Keratinocyte (primary cell): ENCODE measurements at places on chromosomes 11 and 22. TPM values are rescaled to one million over a fixed set of nuclear protein-coding genes. Genes with fewer than 3 reads are reported as not detected.

DNA sequence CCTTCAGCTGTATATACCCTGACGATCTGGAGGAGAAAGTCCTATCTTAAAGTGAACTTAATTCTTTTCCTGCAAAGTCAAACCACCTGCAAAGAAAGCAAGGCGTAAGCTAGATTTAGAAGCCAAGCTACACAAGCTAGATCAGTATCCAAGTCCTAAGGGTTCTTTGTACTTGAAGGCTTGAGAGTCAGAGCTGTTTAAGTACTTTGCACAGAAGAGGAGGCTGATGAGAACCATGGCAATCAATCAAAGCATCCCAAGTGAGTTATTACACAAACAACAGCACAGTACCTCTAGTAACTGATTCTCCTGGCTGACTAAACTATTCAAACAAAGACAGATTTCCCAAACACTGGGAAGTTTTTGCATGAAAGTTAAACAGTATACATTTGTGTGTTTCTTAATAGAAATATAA lies 1.9 kb downstream of the CDON start:
- DNase-seq: no peak

GRCh38 chr11:118607401-118608359 lies at the start of gene PHLDB1:
PHLDB1 (plus strand) TSS chr11:118607615; CDS start chr11:118613837, 6,222 bp downstream.
- DNase-seq: no peak

DNA sequence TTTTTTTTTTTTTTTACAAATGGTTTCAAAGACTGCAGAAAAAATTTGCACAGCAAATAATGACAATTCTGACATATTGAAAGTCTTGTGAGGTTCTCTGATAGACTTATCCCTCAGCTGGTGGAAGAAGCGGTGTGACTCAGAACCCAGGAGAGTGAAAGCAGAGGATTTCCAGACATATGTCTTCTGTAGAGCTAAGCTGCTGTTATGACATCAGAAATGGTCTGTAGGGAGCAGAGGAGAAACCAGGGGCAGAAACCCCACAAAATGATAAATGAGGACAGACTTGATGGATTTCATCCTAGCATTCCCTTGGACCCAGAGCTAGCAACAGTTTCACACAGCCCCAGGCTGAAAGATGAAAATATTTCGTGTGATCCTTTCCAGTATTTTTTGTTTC lies 582.6 kb downstream of the METTL15 start:
- DNase-seq: no peak

- DNase-seq: no peak
Measured at GRCh38 chr11:62147545-62147944, 23.7 kb downstream of the INCENP start.

DNA sequence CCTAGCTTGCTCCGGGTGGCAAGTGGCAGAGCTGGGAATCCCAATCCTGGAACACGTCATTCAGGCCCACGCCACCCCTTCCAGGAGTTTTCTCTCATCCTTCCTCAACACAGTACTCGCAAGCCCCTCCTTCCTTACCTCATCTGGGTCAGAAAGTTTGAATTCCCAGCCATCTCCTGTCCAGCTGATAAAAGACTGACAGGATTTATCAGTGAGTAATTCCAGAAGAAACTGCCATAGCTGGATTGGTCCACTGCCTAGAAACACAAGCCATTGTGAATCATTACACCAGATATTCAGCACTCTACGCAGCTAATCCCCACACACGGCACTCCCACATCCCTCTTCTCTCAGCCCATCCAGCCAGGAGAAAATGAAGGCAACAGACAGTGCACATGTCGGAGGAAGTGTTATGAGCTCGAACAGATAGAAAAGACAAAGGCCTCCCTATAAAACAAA lies 124.0 kb downstream of the ETS1 start:
- DNase-seq: no peak

- DNase-seq: no peak
Measured at GRCh38 chr11:73761403-73761945, 600 bp upstream of the RAB6A start.

DNA sequence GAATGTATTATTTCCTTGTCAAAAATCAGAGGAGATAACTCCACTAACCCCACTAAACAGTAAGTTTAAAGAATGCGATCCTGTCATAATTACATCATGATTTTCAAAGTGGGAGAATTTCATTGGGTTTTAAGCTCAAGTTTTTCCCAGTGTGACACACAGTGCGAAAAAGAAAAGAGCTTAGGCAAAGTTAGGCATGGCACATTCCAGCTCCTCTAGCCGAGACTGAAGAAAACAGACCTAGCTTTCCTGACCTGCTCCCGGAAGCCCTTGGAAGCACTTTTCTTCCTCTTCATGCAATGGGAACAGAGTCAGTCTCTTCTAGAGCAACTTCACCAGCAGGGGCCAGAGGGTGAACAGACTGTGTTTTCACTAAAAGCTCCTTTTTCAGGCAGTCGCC lies 76.6 kb upstream of the AKIP1 start:
- no peak for DNase-seq

GRCh38 chr11:2963112-2963754 lies 28.9 kb downstream of the NAP1L4 start:
- no peak for DNase-seq

- DNase-seq: no peak
Measured at GRCh38 chr11:122246874-122247273, 130.9 kb upstream of the BLID start.

GRCh38 chr11:2815762-2816496 lies 69.6 kb downstream of the CDKN1C start:
- no peak for DNase-seq

GRCh38 chr11:3816673-3817072 lies 8.3 kb downstream of the PGAP2 start:
- no peak for DNase-seq

GRCh38 chr11:16169956-16170847 lies 186.1 kb downstream of the SOX6 start:
- DNase-seq: no peak

DNA sequence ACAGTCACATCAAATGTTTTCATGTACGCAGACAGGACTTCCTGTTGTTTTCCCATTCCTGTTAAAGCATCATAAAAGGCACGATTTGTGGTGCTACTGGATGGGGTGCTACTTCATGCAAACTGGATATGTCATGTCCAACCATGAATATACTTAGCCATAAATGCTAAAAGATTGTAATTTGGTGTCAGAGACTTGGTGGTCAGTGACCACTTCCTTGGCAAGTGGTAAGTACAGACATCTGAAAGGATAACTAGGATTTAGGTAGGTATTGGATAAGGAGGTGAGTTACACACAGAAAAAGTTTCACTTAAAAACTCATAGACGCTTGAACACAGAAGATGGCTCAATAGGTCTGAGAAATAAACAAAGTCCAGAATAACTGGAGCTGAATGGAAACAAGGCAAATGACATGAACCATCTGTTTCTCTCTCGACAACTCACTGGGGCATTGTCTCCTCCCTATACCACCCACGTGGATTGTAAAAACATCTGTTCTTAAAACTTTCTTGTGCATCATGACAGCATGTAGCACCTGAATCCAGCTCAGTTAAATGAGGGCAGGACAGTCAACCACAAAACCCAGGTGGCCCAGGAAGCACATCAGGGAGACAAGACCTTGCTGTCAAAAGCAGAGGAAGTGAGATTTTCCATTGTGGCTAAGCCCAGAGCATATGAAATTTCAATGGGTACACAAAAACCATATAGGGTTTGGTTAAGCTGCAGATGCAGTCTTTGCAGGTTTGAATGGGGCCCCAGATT lies 22.1 kb upstream of the IGLL5 start:
- no peak for DNase-seq

DNA sequence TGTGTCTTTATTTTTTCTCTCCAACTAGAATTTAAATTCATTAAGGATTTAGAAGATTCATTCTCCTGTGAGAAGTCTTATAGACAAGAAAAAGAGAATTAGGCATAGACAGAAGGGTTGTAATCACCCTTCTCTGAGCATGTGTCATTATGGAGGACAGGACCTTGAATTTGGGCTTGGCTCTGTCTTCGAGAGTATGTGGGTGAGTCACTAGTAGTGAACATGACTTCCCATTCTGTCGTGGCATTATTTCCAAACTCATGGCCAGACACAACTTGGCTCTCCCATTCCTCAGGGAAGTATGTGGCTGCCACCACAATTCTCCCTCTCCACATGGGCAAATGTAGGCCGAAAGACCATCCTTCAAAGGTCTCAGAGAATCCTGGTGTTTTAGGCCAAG lies 14.3 kb upstream of the ANKK1 start:
- DNase-seq: peak; percentile 45

- no peak for DNase-seq
Measured at GRCh38 chr22:49997932-49998717, 14.4 kb downstream of the IL17REL start.

GRCh38 chr11:83044958-83045712 lies 26.6 kb downstream of the RAB30 start:
- DNase-seq: no peak

GRCh38 chr22:20589614-20590476 lies 82.4 kb downstream of the MED15 start:
- DNase-seq: no peak

DNA sequence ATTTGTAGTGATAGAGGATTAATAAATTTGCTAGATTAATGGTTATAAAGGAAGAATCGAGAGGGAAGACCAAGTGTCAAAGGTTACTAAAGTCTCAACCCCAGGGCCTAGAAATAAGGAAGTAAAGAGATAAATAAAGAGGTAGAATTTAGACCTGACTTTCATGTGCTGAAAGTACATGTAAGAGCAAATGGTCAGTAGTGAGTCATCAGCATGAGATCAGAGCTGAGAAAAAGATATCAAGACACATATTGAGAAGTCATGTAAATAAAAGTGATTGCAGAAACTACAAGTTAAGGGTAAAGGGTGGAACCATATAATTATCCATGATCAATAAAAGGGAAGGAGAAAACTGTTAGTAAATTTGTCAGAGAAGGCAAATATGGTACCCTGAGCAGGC lies 1.4 kb upstream of the OR8B8 start:
- DNase-seq: no peak

DNA sequence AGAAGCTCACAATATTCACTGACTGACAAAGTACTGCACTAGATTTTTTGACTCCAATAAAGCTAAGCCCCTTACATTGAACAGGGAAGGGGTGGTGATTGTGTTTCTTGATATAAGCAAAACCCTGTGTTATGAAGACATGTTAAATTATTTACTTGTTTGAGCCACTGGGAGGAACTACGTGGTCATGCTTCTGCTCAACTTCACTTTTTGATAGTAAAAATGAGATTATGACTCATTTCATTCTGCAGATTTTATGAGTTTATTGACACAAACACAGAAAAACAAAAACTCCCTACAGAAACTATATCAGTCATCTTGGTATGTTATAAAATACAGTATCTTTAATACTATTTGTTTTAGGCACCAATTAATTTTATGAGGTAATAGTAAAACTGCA lies 124.7 kb downstream of the CADM1 start:
- DNase-seq: no peak

- DNase-seq: no peak
Measured at GRCh38 chr11:74370123-74370522, 28.1 kb downstream of the PGM2L1 start.

GRCh38 chr11:64253043-64253442 lies 1.7 kb downstream of the PLCB3 start:
- no peak for DNase-seq

- DNase-seq: no peak
Measured at GRCh38 chr11:13227676-13228255, 49.8 kb upstream of the BMAL1 start.

GRCh38 chr11:57406337-57406904 lies 16.0 kb upstream of the PRG2 start:
- DNase-seq: no peak

- DNase-seq: no peak
Measured at GRCh38 chr11:61362542-61362875, 335 bp downstream of the TMEM138 start.

DNA sequence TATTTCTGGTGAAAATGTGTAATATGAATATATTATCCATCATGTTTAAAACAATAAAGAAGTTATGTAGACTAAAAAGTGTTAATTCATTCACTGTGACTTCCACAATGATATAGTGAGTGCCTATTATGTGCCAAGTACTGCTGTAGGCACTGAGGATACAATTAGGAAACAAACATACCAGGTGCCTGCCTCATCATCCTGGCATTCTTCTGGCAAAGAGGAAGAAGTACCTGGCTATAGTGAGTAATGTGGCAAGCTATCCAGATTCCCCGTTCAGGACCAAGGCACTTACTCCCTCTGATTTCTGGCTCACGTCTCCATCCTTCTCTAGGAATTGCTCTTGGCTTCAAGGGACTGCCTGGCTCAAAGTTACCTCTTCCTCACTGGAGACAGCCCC lies 77.5 kb upstream of the CLMP start:
- peak; percentile 49 for DNase-seq

DNA sequence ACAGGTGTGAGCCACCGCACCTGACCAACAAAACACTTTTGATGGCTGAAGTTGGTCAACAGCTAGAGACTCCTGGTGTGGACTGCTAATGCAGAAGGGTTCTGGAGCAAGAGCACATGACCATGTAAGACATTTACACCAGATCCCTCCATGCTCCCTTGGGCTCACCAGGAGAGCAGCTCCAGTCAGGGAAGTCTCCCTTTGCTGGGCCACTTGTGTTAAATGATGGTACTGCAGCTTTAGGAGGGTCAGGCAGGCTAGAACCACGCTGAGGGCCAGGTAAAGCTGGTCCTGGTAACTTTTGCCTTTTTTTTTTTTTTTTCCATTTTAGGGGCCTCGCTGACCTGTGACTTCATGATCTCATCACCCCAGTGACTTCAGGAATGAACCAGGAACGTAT lies 146.4 kb downstream of the FBXO7 start:
- no peak for DNase-seq

GRCh38 chr11:106302416-106302815 lies 225.0 kb downstream of the AASDHPPT start:
- no peak for DNase-seq

GRCh38 chr11:121522043-121522941 lies 69.5 kb upstream of the SORL1-AS1 start:
- no peak for DNase-seq

DNA sequence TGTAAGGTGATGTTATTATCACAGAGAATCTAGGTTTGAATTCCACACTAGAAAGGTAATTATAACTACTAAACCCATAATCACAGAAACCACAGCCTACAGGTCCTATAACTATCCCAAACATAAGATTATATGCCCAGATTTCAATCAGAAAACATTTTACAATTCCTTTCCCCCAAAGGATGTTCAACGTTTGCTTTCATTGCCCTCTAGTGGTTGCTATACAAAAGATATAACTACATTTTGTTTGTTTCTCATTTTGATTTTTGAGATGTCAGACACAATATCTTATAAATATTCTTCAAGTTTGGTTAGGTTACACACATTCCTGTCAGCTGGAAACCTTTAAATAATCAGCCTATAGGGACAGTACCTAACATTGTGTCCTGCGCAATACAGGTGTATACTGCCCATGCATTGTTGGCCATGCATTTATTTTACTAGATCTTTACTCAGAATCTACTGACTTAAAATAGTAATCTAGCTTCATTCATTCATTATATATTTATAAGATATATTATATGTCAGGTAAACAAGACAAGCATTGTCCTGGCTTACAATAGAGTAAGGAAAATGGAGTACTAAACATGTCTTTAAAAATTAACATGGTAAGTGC lies 530.5 kb upstream of the CCDC90B start:
- no peak for DNase-seq

- DNase-seq: no peak
Measured at GRCh38 chr11:45210846-45211245, 64.4 kb downstream of the PRDM11 start.

The LMO2 gene
- polyA plus RNA-seq: 0.53 to 1.1 TPM (median 0.57 TPM) in 3 replicates

The CRYBB3 gene
- polyA plus RNA-seq: 0.06 TPM in 1 of 3 replicates, not detected in the others

The B3GAT1 gene
- 0.04 to 0.11 TPM (median 0.04 TPM) in 3 replicates for polyA plus RNA-seq

The NDUFA6 gene
- polyA plus RNA-seq: 46.3 to 86.7 TPM (median 54.6 TPM) in 3 replicates

The LINC01488 gene
- not detected in 3 replicates for polyA plus RNA-seq

The SPTBN2 gene
- polyA plus RNA-seq: 7.8 to 14.7 TPM (median 11.1 TPM) in 3 replicates

The SULT4A1 gene
- polyA plus RNA-seq: 0.26 to 1.0 TPM (median 0.33 TPM) in 3 replicates

The GAB4 gene
- polyA plus RNA-seq: not detected in 3 replicates

The SGSM1 gene
- 0.01 to 0.03 TPM in 2 of 3 replicates, not detected in the other for polyA plus RNA-seq

The SPDYC gene
- not detected in 3 replicates for polyA plus RNA-seq

The B4GAT1 gene
- polyA plus RNA-seq: 5.2 to 6.0 TPM (median 5.7 TPM) in 3 replicates

The UEVLD gene
- 25.8 to 34.2 TPM (median 27.9 TPM) in 3 replicates for polyA plus RNA-seq

The C11orf86 gene
- not detected in 3 replicates for polyA plus RNA-seq
